Activated CD8-positive, alpha-beta memory T cell treated with anti-CD3 and anti-CD28 coated beads, Interleukin-2, amount 10 ng/mL, durations not matched to agents 7 days and 5 days (primary cell): ENCODE measurements at places on chromosomes 7 and 10. TPM values are rescaled to one million over a fixed set of nuclear protein-coding genes. Genes with fewer than 3 reads are reported as not detected.

DNA sequence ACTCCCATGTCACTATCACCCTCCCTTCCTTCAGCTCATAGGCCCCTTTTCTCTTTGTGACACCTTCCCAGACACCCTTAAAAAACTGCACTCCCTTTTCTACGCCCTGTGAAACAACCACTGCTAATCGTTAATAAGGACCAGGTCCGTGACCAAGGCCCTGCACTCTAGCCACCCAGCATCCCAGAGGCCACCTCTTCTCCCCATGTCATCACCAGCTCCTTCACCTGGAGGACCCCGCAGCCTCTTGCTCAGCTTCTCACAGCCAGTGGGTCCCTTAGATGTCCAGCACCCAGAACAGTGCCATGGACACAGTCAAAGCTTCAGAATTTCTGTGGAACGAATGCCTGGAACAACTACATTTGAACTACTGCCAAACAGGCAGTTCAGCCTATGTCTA, 2.3 kb downstream of the PARD3 start:
- DNase-seq: no peak

GRCh38 chr10:122548407-122549085, 12.0 kb upstream of the DMBT1 start:
- DNase-seq: no peak

- no peak for DNase-seq
Measured at GRCh38 chr7:68971634-68972340, 626.5 kb upstream of the AUTS2 start.

DNA sequence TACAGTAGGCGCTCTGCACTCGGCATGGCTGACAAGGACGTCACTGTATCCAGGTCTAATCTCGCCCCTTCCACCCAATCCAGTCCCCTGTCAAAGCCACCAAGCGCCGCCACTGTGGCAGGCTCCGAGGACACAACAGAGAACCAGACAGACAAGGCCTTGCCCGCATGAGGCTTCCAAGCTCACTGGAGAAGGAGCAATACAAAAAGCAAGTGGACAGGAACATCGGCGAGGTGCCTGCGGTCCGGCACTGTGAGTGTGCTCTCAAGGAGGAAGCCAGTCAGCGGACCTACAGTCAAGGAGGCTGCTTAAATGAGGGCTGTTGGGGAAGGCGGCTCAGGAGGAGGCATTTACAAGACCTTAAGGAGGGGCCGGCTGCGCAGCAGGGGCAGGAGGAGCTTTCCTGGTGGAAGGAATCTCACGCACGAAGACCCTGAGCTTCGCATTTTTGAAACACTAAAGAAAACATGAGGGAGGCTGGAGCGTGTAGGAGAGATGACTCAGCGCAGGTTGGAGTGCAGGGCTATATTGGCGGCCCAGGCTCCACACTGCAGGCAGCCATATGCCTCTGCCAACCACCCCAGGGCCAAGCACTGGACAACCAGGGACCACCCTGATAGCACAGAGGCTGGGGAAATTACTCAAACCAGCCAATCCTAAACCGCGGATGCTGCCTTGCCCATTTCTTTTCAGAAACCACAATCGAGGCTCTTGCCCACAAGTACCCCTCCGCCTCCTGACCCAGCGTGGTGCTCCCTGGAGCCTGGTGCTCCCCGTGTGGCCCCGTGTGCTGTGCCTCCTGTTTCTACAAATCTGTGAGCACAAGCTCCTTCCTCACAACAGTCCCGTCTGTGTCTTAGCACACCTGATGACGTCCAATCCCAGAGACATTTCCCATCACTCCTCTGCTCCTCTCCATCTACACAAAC, 28.9 kb downstream of the GNA12 start:
- no peak for DNase-seq

- no peak for DNase-seq
Measured at GRCh38 chr7:29193316-29194205, 1.0 kb upstream of the CHN2 start.

- DNase-seq: no peak
Measured at GRCh38 chr10:11045995-11046775, 28.5 kb downstream of the CELF2 start.

AGAP6 gene
- 23.5 TPM for total RNA-seq

DNA sequence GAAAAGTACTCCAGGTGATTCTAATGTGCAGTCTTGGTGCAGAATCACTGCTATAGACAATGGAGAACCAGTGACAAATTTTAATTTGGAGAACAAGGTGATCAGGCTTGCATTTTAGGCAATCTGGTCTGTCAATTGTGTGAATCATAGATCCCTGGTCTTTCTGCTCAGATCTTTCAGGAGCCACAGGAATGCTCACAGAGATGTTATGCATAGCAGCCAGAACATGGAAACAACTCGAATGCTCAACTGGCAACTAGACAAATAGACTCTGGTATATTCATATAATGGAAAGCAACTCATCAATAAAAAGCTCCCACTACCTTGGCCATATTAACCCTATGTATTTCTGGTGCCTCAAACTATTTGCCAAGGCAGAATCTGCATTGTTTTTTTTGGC, 209.1 kb downstream of the PHF14 start:
- DNase-seq: no peak

ACTL6B gene
- total RNA-seq: not detected

TRIM73 gene
- 4.4 TPM for total RNA-seq
